Transverse colon (tissue), 4 donors: ENCODE measurements at places on chromosomes 13 and 19.

DNA sequence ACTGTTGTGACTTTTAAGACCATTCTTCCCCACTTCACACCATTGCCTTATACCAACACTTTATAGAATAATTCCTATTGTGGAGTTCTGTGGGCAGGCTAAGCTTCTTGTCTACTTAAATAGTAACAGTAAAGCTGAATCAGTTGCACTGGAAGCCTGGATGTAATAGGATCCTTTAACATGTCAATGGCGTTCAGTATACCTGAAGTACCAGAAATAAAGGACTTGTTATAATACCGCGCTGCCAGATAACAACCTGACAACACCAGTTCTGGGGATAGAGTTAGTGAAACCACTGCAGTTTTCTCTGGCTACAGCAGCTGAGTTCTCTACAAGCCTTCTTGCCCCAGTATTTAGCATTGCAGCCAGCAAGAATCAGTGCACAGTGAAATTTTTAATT lies 52.0 kb upstream of the TNFRSF19 start:
- no peaks in the 10 kb centered on the region for H3K4me1 ChIP-seq
- no peak overlapping the region for H3K27ac ChIP-seq
- H3K4me3 ChIP-seq = no peak overlapping the region
- H3K36me3 ChIP-seq = no peaks in the 10 kb centered on the region
- H3K27me3 ChIP-seq = no peaks in the 10 kb centered on the region

DNA sequence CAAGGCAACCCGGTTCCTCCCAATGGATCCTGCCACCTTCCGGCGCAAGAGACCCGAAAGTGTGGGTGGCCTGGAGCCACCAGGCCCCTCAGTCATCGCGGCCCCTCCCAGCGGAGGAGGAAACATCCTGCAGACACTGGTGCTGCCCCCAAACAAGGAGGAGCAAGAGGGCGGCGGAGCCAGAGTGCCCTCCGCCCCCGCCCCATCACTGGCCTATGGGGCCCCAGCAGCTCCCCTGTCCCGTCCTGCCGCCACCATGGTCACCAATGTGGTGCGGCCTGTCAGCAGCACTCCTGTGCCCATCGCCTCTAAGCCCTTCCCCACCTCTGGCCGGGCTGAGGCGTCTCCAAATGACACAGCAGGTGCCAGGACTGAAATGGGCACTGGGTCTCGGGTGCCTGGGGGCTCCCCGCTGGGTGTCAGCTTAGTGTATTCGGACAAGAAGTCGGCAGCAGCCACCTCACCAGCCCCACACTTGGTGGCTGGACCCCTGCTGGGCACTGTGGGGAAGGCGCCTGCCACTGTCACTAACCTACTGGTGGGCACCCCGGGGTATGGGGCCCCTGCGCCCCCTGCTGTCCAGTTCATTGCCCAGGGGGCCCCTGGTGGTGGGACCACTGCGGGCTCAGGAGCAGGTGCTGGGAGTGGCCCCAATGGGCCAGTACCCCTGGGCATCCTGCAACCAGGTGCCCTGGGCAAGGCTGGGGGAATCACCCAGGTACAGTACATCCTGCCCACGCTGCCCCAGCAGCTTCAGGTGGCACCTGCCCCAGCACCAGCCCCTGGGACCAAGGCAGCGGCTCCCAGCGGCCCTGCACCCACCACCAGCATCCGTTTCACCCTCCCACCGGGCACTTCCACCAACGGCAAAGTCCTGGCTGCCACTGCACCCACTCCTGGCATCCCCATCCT lies 11.2 kb upstream of the PRR19 start:
- H3K36me3 ChIP-seq = no peaks in the 10 kb centered on the region
- H3K27me3 ChIP-seq = no peaks in the 10 kb centered on the region
- no peak overlapping the region for H3K4me3 ChIP-seq
- H3K27ac ChIP-seq = peak overlapping the region; percentile 25
- DNase-seq = no peak
- peaks cover 27% of the 10 kb centered on the region for H3K4me1 ChIP-seq

- no peak overlapping the region for H3K27ac ChIP-seq
- DNase-seq = no peak
- peaks cover 17% of the 10 kb centered on the region for H3K4me1 ChIP-seq
- no peak overlapping the region for H3K4me3 ChIP-seq
- no peaks in the 10 kb centered on the region for H3K36me3 ChIP-seq
- no peaks in the 10 kb centered on the region for H3K27me3 ChIP-seq
Observed at GRCh38 chr19:50387176-50387867, 3.2 kb downstream of the POLD1 start.

- peak overlapping the region; percentile 97 for H3K27ac ChIP-seq
- peaks cover 12% of the 10 kb centered on the region for H3K27me3 ChIP-seq
- H3K4me1 ChIP-seq = peaks cover 27% of the 10 kb centered on the region
- H3K4me3 ChIP-seq = peak overlapping the region; percentile 48
Observed at GRCh38 chr19:18204394-18205199, 755 bp upstream of the RAB3A start.

- H3K4me3 ChIP-seq = no peak overlapping the region
- H3K27ac ChIP-seq = no peak overlapping the region
- H3K4me1 ChIP-seq = no peaks in the 10 kb centered on the region
- DNase-seq = no peak
- H3K27me3 ChIP-seq = no peaks in the 10 kb centered on the region
Observed at GRCh38 chr13:30319655-30320054, 12.3 kb upstream of the KATNAL1 start.

GRCh38 chr13:51500687-51501086 lies 47.9 kb upstream of the INTS6 start:
- no peak overlapping the region for H3K4me3 ChIP-seq
- DNase-seq = no peak
- no peaks in the 10 kb centered on the region for H3K36me3 ChIP-seq
- H3K27ac ChIP-seq = no peak overlapping the region

GRCh38 chr13:114024603-114025404 lies 50.9 kb upstream of the C13orf46 start:
- H3K27ac ChIP-seq = peak overlapping the region; percentile 78
- peak; percentile 63 for DNase-seq
- no peaks in the 10 kb centered on the region for H3K36me3 ChIP-seq
- H3K4me1 ChIP-seq = peaks cover 22% of the 10 kb centered on the region
- H3K4me3 ChIP-seq = no peak overlapping the region

- H3K36me3 ChIP-seq = no peaks in the 10 kb centered on the region
- DNase-seq = no peak
- no peak overlapping the region for H3K27ac ChIP-seq
- H3K27me3 ChIP-seq = peaks cover 11% of the 10 kb centered on the region
- no peaks in the 10 kb centered on the region for H3K4me1 ChIP-seq
- H3K4me3 ChIP-seq = no peak overlapping the region
Observed at GRCh38 chr13:102724923-102725322, 30.1 kb upstream of the METTL21C start.

DNA sequence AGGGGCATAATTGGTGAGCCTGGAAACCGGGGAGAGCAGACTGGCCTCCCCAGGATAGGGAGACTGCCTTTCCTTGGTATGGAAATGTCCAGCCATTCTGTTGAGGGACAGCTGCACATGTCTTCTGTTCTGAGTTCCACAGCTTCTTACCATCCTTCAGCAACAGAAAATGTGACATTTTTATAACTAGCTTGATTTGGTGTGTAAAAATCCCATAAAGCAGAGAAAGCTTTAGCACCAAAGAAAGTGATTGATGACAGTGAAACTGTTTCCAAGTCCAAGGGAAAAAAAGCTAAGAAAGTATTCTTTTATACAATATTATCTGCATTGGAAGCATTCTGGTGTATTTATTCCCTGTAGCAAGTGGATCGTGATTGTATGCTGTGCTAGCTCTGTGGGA lies 61.9 kb downstream of the DHRS12 start:
- peaks cover 5% of the 10 kb centered on the region for H3K4me1 ChIP-seq
- H3K36me3 ChIP-seq = no peaks in the 10 kb centered on the region
- DNase-seq = no peak
- no peaks in the 10 kb centered on the region for H3K27me3 ChIP-seq
